ENCODE measurements at places on chromosomes 11 and 22. TPM values are rescaled to one million over a fixed set of nuclear protein-coding genes. Genes with fewer than 3 reads are reported as not detected.

MMP13 gene
- polyA plus RNA-seq, result not detected

YIF1A gene
- polyA plus RNA-seq, result 61.4 TPM

DNA sequence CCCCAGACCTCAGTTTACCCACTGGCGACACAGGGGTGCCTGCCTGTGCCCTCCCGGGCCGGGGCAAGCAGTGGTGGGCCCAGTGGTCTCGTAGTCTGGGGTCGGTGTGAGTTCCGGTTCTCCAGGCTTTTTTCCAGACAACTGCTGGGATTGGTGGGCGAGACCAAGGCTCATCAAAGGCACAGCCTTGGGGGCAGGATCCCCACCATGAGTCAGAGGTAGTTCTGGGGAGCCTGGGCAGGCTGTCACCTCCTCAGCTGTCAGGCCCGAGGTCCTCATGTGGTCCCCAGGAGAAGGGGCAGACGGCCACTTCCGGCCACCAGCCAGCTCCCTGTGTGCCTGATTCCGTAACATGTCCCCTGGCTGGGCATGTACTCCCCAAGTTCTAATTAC is 827 bp upstream of the MUC2 start:
- no peak for DNase-seq

GRCh38 chr11:120462825-120463224 is 48.7 kb upstream of the GRIK4 start:
- no peak for DNase-seq

- DNase-seq, result no peak
Measured at GRCh38 chr11:110472858-110473257, 43.1 kb downstream of the FDX1 start.

- no peak for DNase-seq
Measured at GRCh38 chr11:60870276-60870675, 2.9 kb downstream of the ZP1 start.

CABP7 gene
- 0.08 TPM for polyA plus RNA-seq

DNA sequence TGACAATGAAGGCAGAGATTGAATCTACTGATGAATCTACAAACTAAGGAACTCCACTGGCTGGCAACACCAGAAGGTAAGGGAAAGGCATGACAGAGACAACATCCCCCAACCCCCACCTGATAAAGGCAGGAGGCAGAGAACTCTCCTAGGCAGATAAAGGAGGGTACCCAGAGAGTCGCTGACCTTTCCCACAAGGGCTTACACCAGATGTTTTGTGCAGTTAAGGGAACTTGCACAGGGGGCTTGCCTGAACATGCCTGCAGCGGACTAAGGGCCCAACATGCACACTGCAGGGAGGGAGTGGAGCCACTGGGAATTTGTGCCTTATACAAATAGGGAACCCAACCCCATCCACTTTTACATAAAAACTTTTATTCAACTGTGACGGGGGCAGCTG is 1996.9 kb upstream of the RAG2 start:
- no peak for DNase-seq

C1QTNF5 gene
- 22.0 TPM for polyA plus RNA-seq

- no peak for DNase-seq
Measured at GRCh38 chr11:120024586-120024985, 113.3 kb downstream of the TRIM29 start.

- no peak for DNase-seq
Measured at GRCh38 chr11:33869481-33870422, 22.1 kb downstream of the LMO2 start.

PKP3 gene
- polyA plus RNA-seq, result 4.0 TPM

DNA sequence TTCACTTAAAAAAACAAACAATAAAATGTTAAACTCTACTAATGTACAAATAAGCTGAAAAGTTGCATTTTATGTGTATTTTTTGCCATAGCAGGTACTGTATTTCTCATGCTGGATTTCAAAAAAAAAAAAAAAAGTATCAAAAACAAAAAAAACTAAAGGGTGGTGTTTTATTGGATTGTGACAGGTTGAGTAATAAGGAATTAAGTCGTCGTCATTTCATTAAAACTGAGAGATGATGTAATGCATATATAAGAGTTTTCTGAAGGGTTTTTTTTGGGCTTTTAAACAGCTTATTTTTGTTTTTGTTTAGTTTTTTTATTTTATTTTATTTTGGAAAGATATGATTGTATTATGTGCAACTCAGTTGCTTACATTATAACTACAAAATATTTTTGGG is 10.9 kb upstream of the ADSL start:
- no peak for DNase-seq

- no peak for DNase-seq
Measured at GRCh38 chr11:74780248-74781005, 31.8 kb downstream of the RNF169 start.

- no peak for DNase-seq
Measured at GRCh38 chr11:3949125-3949524, 93.7 kb downstream of the STIM1 start.

- no peak for DNase-seq
Measured at GRCh38 chr11:119666463-119667131, 62.4 kb downstream of the NECTIN1 start.

Measured in left renal cortex interstitium (tissue), 4 donors.